Type B pancreatic cell (in vitro differentiated cells): ENCODE measurements at places on chromosomes 6 and 20. TPM values are rescaled to one million over a fixed set of nuclear protein-coding genes. Genes with fewer than 3 reads are reported as not detected.

DNA sequence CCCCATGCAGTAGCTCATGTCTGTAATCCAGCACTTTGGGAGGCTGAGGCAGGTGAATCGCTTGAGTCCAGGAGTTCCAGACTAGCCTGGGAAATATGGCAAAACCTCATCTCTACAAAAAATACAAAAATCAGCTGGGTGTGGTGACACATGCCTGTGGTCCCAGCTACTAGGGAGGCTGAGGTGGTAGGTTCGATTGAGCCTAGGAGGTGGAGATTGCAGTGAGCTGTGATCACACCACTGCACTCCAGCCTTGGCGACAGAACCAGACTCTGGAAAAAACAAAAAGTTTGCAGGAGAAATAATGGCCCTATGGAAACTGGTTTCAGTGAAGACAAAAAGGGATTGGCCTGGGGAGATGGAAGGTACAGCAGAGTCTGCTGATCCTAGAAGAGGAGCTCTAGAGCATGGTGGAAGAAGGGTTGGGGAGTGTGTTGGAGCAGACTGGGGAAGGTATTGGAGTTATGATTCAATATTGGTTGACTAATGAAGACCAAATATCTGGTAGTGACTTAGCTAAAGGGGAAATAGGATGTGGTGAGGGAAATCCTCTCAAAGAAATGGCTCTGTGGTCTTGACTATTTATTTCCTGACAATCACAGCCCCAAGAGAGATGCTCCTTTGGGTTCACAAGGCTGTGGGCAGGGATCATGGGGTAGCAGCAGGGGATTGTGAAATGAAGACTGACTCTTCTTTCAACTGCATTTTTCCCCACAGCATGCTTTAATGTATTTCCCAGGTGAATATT is 281.9 kb downstream of the UTRN start:
- DNase-seq: no peak

The PLCB1 gene
- 12.0 and 17.9 TPM in 2 replicates for total RNA-seq

The PTCRA gene
- total RNA-seq: not detected in 2 replicates

The ENPP4 gene
- 4.9 and 7.4 TPM in 2 replicates for total RNA-seq

- no peak for DNase-seq
Observed at GRCh38 chr6:91087908-91088307, 501.0 kb upstream of the MAP3K7 start.

DNA sequence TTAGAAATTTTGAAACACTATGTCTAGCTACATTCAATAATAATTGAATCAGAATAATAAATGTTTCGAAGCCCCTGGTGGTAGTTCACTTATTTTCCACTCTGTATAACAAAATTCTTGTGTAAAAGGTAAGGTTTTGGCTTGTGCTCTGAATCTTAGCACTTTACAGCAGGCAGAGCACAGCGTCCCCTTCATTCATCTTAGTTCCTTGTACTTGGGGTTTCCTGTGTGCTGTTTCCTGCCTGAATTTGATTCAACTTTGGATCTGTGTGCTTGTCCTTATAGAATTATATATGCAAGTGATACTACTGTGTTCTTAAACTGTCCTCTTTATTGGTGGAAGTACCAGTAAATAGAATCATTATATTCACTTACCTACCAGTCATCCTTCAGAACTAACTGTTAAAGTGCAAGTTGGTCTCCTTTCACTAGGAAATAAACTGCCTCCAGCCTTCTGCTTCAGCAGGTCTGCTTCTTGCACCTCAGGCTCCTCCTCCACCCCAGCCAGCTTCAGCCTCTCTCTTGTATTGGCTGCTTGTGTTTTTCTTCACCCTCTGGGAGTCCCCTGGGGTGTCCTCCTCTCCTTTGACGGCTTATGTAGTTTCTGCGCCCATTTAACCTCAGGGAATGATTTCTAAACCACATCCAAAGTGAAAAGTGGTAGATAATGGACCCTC is 28.8 kb upstream of the TULP4 start:
- no peak for DNase-seq

DNA sequence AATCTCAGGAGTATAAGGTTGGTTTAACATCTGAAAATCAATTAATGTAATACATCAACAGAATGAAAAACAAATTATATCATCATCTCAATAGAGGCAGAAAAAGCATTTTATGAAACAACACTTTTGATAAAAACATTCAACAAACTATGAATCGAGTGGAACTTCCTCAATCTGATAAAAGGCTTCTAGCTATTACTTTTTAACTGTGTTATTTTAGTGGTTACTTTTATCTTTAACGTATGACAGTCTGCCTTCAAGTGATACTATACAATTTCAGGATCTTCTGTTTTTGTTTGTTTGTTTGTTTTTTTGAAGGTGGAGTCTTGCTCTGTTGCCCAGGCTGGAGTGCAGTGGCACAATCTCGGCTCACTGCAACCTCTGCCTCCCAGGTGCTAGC is 73.7 kb downstream of the ZFAND3 start:
- no peak for DNase-seq

- no peak for DNase-seq
Observed at GRCh38 chr6:51323056-51323455, 504.4 kb downstream of the TFAP2B start.

The OOEP gene
- not detected in 2 replicates for total RNA-seq

The CCN5 gene
- total RNA-seq: not detected in 2 replicates

- no peak for DNase-seq
Observed at GRCh38 chr6:111464184-111464583, 18.8 kb downstream of the REV3L start.

The OR12D1 gene
- not detected in 2 replicates for total RNA-seq

GRCh38 chr6:142855893-142856623 is 88.9 kb downstream of the HIVEP2 start:
- no peak for DNase-seq

GRCh38 chr20:33082546-33082945 is 3.1 kb downstream of the BPIFB4 start:
- DNase-seq: no peak

GRCh38 chr6:23637296-23637695 is 488.7 kb upstream of the NRSN1 start:
- DNase-seq: no peak

DNA sequence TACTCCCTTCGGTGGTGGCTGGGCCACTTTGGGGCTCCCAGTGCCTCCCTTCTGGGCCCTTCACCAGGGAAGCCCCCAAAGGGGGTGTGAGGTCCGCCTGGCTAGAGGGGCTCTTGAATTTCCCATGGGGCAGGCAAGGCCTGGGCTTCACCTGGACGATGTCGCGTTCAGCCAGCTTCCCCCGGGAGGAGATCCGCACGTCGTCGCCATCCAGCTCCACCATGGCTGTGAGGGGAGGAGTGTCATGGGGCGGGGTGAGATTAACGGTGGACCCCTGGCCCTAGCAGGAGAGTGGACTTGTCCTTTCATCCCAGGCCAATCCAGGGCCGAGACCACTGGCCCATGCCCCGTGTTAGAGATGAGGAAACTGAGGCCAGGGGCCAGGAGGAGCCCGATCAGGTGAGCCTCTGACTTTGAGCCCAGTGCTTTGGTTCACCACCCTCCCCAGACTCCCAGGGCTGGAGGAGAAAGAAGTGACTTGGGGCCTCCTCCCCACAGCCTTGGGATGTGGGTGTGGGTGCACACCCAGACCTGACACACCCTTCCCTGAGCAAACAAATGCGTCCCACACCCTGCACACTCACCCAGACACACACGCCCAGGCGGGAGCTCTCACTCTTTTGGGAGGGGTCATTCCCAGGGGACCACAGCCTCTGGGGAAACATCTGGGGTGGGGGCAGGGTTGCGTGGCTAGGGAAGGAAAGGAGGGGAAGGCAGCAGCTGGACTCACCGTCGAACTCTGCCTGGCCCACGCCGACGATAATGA is 46.1 kb downstream of the RAB44 start:
- DNase-seq: no peak

DNA sequence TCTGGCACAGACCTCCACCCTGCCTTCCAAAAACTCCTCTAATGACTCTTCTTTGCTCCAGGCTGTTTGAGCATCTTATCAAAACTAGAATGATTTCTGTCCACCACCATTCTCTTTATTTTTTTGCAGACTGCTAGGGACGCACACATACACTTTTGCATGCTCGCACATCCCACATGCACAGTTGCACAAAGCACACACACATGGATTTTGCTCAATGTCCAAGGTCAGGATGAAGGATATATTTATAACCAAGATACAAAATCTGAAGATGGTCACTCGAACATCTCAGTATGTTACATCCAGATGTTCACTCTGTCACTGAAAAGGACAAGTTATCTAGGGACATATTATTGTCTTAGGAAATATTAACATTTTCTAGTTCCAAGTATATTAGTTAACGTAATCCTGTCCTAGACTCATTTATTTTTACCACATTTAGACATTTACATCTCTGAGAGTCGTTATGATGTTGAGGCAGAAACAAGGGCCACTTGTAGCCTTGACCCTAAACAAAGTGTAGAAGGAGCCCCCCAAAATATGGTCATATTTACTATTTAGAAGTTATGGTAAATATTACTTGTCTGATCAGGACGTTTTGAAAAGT is 3.4 kb upstream of the SIM1 start:
- no peak for DNase-seq

The CLIC1 gene
- total RNA-seq: 294 and 381 TPM in 2 replicates

The TCF21 gene
- total RNA-seq: 0.36 and 1.3 TPM in 2 replicates

GRCh38 chr20:50715694-50716093 is 15.7 kb upstream of the PARD6B start:
- no peak for DNase-seq

DNA sequence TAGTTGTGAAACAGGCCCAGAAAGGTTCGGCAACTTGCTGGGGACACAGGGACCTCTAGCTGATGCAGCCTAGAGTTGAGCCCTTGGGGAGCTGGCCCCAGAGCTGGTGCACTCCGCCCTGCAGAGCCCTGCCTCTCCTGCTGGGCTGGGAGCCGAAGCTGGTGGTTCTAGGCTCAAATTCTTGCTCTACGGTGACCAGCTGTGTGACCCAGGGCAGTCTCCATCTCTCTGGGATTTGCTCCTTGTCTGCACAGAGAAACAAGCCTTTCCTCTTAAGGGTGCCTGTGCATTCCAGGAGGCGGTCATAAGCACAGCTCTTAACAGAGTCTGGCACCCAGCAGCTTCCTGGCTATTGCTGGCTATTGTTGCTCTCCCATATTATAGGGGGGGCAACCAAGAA is 47.4 kb downstream of the RBM38 start:
- DNase-seq: no peak

The RIPPLY2 gene
- 1.6 and 1.8 TPM in 2 replicates for total RNA-seq

GRCh38 chr20:14434384-14435136 is 97.1 kb upstream of the FLRT3 start:
- DNase-seq: no peak

The SLC2A10 gene
- total RNA-seq: 12.3 and 15.8 TPM in 2 replicates

GRCh38 chr20:58470336-58471192 is 44.6 kb downstream of the APCDD1L start:
- DNase-seq: peak; percentile 63

DNA sequence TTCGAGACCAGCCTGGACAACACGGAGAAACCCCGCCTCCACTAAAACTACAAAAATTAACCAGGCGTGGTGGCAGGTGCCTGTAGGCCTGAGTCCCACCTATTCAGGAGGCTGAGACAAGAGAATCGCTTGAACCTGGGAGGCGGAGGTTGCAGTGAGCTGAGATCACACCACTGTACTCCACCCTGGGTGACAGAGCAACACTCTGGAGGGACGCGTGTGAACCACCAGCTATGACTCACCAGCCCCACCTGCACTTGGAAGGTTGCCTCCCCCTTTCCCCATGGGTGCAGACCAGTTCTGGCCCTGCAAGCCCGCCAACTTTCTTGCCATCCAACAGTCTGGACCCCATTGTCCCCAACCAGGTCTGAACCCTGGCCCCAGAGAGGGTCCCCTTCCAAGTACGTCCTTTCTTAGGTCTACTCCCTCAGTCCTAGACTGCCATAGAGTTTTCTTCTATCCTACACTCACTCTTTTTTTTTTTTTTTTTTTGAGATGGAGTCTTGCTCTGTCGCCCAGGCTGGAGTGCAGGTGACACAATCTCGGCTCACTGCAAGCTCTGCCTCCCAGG is 29.2 kb downstream of the ATP9A start:
- DNase-seq: no peak

DNA sequence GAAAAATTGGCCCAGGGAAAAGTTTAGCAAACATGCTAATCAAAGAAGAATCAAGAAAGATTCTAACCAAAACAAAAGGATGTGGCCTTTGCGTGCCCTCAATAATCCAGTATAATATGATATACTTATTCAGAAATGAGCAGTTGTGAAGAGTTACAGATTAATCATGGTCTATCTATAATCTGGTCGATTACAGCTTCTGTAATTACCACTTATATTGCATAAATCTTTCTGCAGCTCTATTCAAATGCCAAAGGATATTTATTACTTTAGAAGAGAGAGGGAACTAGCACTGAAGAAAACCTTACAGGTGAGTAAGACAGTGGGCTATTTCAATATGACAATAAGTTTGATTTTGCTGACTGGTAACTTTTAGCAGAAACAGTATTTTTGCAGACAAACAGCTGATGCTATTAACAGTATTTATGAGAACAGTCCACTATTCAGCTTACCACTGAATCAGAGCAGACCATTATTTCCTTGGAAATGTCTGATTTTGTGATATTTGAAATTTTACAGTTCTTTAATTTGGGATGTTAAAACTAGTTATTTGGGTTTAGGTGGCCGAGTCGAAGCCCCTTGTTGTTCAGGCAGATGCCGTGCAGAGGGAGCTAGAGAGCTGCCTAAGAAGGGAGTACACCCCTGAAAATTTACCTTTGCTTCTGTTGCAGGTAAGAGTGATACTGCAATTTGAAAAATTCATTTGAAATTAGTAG is 92.2 kb downstream of the CEP57L1 start:
- DNase-seq: no peak

The OR2H1 gene
- not detected in 2 replicates for total RNA-seq

The FABP7 gene
- total RNA-seq: 1.2 and 7.6 TPM in 2 replicates

DNA sequence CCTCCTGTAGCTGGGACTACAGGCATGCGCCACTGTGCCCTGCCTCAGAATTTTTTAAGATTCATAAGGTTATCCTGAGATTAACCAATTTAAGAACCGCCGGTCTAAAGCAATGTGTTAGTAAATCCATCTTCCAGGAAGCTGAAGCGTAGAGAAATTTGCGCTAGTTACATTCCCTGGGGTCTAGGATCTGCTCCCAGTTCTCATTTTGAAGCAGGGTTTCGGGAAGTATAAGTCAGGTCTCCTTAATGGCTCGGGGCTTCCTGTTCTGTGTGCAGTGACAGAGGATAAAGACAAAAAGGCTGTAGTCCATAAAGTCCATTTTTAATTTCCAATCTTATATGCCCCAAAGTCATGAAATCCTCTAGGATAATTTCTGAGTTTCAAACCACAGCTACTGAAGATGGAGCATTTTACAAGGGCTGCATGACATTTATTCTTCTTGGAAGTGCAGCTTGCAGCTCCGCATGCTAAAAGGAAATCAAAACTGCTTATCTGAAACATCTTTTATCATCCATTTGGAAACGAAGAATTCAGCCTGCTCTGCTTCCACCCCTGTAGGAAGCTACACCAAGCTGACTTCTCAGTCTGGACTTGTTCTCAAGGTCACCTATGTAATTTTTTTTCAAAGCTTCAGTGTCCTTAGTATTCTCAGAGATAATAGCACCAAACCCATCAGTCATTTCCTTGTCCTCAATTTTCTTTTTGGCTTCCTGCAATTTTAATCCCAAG is 326.1 kb downstream of the PRL start:
- no peak for DNase-seq

The C6orf15 gene
- not detected in 2 replicates for total RNA-seq

GRCh38 chr6:12476484-12476883 is 186.3 kb downstream of the EDN1 start:
- no peak for DNase-seq
